Ureter (tissue), 1 donor: ENCODE measurements at places on chromosomes 5 and 9. TPM values are rescaled to one million over a fixed set of nuclear protein-coding genes. Genes with fewer than 3 reads are reported as not detected.

DNA sequence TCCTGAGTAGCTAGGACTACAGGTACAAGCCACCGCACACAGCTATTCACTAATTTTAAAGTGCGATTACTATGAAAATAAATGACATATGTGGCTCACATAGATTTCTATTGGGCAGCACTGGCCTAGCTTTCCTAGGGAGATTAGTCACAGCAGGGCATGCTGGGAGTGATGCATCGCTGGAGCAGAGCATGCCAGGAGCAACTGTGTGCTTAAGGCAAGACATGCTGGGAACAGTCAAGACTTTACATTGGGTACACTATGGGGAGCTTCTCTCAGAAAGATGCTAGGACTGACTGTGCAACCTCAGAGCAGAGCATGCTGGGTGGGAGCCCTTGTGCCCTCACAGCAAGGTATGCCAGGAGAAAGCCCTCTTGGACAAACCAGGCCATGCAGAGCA lies 9.3 kb downstream of the ST6GALNAC6 start:
- no peak for DNase-seq

GRCh38 chr9:86765746-86766430 lies 181.4 kb downstream of the GAS1 start:
- DNase-seq, result no peak

GRCh38 chr5:1508659-1509290 lies 15.0 kb downstream of the LPCAT1 start:
- DNase-seq, result no peak

DNA sequence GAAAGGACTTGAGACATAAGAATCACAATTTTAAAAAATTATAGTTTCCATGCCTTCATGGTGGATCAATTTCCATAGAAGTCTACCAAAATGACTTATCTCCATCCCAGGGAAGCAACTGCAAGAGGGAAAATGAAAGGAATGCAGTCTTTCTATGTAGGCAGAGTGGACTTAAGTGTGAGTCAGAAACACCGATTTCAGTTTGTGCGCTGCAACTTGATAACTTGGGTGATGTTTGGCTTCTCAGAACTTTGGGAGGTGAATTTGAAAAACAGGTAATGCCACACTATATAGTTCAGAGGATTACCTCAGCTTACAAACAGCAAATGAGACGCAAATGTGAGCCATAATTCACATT lies 708 bp upstream of the CSNK1G3 start:
- DNase-seq, result no peak

- no peak for DNase-seq
Observed at GRCh38 chr9:131578021-131578420, 32.7 kb downstream of the PRRT1B start.

GRCh38 chr9:97220894-97221477 lies 86.5 kb upstream of the CCDC180 start:
- DNase-seq, result no peak

DNA sequence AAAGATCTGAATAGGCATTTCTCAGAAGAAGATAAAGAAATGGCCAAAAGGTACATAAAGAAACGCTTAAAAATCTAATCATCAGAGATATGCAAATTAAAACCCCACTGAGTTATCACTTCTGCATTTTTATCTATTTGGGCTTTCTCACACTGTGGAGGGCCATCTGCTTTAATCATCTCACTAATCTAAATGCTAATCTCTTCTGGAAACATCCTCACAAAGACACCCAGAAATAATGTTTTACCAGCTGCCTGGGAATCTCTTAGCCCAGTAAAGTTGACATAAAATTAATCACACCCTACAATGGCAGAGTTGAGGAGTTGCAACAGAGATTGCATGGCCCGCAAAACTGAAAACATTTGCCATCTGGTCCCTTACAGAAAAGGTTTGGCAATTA lies 407.9 kb upstream of the CYLC2 start:
- DNase-seq, result no peak

- no peak for DNase-seq
Observed at GRCh38 chr5:55303238-55303690, 4.2 kb downstream of the DHX29 start.

DNA sequence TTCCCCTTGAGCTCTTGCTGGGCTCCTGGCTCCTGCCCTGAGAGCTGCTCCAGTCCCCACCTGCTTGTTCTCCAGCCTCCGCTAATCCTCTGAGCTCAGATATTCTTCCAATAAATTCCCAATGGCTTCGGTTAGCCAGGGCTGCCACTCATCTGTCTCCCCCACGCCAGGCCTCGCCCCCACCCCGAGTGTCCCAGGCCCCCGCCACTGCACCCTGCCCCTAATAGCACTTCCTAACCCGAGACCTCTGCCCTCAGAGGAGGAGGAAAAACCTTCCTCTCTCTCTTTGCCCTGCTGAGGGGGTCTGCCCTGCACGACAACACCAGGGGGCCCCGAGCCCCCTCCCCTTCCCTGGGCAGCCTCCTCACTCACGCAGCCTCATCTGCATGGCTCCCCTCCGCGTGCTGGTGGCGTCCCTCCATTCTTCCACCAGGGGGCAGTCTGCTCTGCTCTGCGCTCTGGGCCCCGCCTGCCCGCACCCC lies 5.4 kb upstream of the LCN15 start:
- DNase-seq, result no peak

DNA sequence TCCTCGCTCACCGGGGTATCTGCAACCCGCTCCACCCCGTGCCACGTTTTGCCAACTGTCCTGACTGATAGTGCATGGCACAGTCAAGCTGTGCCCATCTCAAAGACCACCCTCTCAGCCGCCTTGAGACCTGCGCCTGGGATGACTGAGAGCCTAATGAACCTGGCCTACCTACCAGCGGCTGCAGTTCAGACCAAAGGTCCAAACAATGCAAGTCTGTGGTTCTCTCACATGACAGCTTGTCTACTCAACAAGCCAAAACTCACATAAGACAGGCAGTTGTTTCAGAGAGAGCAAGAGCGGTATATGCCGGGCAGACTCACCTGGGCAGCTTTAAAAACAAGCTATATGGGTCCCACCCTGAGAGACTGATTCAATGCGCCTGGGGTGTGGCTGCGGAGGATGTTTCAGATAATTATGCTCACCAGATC lies 70.5 kb downstream of the EPB41L4B start:
- DNase-seq, result no peak

The DDX4 gene
- total RNA-seq, result not detected

DNA sequence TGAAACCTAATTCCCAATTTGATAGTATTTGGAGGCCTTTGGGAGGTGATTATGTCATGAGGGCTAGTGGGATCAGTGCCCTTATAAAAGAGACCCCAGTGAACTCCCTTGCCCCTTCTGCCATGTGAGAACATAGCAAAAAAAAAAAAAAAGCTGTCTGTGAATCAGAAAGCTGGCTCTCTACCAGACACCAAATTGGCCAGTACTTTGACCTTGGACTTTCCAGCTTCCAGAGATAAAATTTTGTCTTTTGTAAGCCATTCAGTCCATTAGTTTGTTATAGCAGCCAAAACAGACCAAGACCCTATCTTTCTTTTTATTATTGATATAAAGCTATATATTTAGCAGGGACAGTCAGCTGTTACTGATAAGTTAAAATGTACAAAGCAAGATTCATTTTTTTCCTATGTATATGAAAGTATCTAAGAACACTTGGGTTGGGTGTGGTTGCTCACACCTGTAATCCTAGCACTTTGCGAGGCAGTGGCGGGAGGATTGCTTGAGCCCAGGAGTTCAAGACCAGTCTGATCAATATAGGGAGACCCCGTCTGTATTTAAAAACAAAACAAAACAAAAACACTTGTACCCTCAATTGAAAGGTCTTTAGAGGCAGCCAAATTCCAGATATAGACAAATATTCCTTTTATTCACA lies 8.1 kb upstream of the C5orf24 start:
- no peak for DNase-seq

The GIN1 gene
- total RNA-seq, result 11.9 TPM

The LRRC19 gene
- total RNA-seq, result not detected

The TMEM171 gene
- total RNA-seq, result 2.4 TPM

The SPATA31C1 gene
- total RNA-seq, result not detected

The TBC1D2 gene
- total RNA-seq, result 60.8 TPM
